ENCODE measurements at places on chromosomes 1 and 21.

- DNase-seq: no peak
These were observed at the start of gene TNNI3K for GRCh38 chr1:74235153-74235552. TSS of gene TNNI3K (plus strand) at chr1:74235387. CDS start at chr1:74235452, 65 bp downstream.

GRCh38 chr1:31637915-31638673 is 6.6 kb downstream of the PEF1 start:
- no peak for DNase-seq

- DNase-seq: no peak
These were observed 249.5 kb upstream of the POU3F1 start for GRCh38 chr1:38296047-38296446.

- DNase-seq: no peak
These were observed 85.9 kb downstream of the ROR1 start for GRCh38 chr1:63859480-63860275.

DNA sequence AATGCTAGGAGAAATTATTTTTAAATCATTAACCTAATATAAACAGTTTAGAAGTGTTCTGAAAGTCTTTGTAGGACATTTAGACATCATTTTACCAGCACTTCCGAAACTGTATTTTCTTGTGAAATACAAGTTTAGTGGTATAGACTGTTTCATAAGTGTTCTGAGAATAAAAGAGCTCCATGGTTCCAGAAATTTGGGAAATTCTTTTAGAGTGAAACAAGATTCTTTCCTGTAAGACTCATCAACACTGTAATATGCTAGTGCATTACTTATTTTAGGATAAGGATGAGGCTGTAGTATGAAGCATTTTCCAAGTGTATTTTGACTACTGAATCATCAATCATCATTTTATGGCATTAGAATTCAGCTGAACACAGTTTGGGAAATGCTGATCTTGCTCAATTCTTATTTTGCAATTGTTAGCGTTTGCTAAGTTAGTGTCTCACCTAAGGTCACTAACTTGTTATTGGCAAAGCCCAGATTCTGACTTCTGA is 73.4 kb downstream of the CEP350 start:
- DNase-seq: no peak

DNA sequence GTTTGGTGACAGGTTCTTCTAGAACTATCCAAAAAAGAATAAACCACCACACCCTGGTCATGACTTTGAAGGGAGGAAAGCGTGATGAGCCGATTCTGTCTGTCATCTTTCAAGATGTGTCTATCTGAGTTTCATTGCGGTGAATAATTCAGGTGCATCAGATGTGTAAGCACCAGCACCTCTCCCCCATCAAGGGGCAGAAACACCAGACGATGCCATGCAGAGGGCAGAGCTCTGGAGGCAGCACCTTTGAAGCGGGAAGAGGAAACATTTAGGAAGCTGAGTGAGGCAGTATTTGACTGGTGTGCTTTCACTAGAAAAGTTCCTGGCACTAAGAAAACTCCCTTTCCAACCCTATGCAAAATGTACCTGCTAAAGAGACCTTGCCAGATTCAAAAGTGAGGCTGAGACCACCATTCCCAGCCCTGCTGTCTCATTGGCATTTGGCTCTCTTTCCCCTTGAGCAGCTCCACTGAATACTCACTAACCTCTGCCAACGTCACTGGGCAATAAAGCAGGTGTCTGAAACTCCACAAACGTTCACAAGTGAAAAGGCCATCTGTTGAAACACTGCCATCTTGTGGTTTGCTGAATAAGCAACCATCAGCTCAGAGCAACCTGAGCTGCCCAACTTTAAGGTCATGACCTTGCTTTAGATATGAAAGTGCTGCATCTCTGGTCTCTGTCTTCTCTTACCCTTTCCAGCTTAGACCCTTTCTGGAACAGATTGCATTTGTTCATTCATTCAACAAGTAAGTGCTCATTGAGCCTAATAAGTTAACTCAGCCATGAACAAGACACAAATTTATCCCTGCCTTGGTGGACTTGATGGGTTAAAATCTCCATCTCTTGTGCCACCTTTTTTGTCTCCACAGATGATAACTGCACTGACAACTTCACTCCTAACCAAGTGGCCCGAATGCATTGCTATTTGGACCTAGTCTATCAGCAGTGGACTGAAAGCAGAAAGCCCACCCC is 228.6 kb downstream of the PAPPA2 start:
- DNase-seq: no peak

- no peak for DNase-seq
These were observed at the start of gene BCAR3 for GRCh38 chr1:93681101-93681988. TSS of gene BCAR3 (minus strand) at chr1:93681837. CDS start at chr1:93674930, 6,907 bp downstream.

DNA sequence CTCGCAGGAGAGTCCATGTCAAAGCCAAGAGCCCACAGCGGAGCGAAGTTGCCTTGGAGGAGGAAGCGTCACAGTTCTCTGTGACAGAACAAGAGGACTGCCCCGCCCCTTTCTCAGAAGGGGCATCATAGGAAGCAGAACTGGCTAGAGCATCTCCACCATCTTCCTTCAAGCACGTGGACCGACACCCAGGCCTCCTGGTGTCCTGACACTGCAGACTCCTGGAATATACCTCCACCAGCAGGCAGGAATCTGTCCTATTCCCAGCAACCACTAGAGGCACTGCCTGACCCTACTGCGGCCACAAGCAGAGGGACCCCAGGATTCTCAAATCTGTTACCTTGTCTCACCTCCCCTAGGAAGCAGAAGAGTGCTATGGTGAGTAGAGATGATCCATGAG is 37.8 kb downstream of the GPA33 start:
- no peak for DNase-seq

- DNase-seq: no peak
These were observed 102.9 kb downstream of the AHCTF1 start for GRCh38 chr1:246828818-246829217.

- DNase-seq: no peak
These were observed 121.4 kb downstream of the CCDC185 start for GRCh38 chr1:223514644-223515043.

DNA sequence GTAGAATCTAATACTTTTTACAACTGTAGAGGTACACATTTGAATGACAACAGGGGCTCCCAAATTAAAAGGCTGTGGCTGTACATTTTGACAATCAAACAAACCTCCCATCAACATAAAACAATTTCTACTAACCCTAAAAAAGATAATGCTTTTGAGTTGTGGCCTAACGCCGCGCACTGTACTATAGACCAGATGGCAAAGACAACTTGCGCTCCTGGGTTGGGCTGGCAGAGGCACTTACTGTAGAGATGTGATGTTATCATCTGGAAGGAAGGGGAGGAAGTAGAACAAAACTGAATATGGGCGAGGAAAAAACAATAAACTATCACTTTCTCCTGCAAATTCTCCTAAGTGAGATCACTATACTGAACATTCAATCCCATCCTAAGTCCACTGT is 26.1 kb downstream of the SPRTN start:
- DNase-seq: no peak

DNA sequence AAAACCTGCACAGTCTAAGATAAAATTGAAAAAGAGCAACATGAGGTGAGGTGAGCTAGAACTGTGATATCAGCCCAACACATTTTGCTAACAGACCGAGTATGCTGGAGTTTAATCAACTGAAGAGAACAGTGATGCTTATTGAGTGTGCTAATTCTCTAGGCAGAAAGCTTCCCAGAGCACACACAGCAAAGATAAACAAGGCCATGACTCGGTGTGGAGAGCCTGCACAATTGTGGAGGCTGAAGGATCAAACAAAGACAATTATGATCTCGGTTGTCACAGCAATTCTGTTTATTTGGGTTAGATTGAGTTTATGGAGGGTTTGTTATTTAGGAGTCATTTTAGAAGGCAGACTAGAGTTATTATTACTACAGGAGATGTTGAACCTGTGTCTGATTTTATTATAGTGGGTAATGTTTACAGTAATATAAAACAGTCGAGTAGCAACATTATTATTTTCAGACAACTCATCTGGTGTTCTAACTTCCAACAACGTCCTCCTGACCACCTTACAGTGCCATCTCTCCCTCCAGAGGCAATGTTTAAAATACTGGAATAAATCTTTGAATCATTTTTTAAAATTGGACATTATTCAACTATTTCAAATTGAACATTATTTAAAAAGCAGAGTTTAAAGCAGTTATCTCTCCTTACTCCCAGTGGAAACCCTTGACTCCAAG is 40.2 kb downstream of the DPT start:
- DNase-seq: no peak

DNA sequence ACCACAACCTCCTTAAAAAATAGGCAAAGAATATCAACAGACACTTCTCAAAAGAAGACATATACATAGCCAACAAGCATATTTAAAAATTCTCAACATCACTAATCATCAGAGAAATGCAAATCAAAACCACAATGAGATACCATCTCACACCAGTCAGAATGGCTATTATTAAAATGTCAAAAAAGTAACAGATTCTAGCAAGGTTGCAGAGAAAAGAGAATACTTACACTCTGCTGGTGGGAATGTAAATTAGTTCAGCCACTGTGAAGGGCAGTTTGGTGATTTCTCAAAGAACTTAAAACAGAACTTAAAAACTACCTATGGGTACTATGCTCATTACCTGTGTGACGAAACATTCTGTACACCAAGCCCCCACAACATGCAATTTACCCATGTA is 20.7 kb downstream of the CD1B start:
- DNase-seq: no peak

GRCh38 chr1:153934746-153935145 is 11.8 kb downstream of the DENND4B start:
- DNase-seq: no peak

DNA sequence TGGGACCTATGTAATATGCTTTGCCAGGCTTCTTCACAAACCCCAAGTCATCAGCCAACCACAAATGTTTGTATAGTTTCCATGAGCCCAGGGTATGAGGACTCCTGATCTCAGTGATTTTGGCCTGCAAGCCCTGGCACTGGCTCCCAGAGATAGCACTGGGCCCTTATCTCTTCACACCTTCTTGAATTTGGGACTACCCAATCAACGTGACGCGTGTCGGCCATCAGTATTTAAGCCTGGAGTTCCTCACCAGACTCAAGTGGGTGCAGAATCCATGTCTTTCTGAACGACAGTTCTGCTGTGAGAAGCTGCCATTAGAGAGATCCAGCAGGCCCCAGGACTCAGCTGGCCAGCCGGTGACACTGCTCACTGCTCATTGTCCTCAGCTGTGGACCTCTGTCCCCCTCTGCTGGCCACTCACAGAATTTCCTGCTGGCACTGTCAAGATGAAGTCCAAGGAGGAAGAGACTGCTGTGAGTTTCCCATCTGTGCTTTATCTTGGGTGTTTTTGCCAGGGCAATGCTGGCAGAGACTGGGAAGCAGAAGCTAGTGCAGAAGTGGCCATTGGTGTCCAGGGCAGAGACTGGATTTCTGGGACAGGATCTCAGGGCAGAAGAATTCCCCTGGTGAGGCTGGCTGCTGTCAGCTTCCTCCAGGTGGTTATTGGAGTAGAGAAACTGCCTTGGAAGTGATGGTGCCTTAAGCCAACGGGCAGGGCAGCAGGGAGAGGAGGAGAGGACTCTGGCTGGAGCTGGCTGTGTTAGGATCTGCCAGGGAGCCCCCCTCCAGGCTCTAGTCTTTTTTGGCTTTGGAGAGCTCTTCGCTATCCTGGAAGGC is 28.4 kb downstream of the TMCC2 start:
- DNase-seq: peak; percentile 63

DNA sequence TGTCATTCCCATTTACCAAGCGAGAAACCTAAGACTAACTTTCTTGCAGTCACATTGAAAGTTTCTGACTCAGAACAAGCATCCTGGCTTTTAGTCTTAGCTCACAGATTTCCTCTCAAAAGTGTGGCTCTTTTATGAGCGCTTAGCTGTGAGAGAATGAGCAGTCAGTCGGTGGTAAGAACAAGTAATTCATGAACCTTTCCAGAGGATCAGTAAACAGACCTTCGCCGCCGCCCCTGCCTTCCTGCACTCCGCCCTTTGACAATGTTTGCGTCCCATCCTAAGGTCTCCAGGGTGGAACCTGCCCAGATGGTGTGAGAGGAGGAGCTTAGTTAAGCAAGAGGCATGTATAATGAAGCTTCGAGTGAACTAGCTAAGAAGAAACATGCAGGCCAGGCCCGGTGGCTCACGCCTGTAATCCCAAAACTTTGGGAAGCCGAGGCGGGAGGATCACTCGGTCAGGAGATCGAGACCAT is 142.4 kb downstream of the GLUL start:
- no peak for DNase-seq

GRCh38 chr1:66349242-66349641 is 184.7 kb upstream of the SGIP1 start:
- DNase-seq: no peak

DNA sequence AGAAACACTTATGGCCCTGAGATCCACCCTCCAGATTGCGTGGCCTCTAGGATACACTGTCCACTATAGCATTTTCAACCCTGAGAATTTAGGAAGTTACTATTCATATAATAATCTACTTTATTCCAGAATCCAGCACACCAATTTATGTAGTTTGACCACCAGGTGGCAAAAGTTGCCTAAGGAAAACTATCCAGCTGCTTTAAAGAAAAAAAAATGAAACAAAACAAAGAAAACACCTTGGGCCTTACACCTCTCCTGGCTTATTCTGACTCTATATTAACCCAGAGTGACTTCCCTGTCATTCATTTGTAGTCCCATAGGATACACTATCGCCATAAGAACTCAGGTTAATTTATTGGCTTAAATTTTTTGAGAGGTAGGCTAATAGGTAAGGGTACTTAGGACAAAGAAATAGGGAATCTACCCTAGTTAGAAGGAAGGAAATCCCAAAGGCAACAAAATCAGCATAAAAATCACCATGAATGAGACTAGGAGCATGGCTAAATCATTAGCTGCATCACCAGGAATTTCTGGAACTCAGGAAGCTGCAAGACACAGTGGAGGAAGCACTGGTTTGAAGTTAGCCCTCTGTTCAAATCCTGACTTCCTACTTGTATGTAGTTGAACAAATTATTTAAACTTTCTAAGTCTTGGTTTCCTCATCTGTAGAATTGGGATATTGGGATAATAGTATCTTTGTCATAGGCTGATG is 107.5 kb downstream of the SPAG17 start:
- DNase-seq: no peak

DNA sequence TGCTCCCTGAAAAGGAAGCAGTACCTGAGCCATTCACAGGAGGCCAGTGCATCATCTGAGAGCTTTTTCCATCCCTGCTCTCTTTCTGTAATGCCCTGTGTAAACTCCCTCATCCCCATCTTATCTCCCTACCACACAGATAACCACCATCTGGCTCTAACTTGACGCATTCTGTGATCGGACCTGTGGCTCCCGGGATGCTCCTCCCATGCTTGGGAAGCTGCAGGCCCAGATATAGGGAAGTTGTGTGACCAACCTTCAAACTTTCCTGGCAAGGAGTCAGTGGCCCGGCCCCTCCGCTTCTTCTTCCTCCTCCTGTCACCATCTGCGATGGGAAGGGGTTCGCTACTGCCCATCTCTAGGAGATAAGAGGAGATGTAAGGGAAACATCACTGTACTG is 21.1 kb downstream of the MKNK1 start:
- no peak for DNase-seq

GRCh38 chr1:64584479-64584878 is 114.5 kb downstream of the CACHD1 start:
- DNase-seq: no peak

GRCh38 chr1:176567190-176567794 is 104.3 kb downstream of the PAPPA2 start:
- DNase-seq: no peak

DNA sequence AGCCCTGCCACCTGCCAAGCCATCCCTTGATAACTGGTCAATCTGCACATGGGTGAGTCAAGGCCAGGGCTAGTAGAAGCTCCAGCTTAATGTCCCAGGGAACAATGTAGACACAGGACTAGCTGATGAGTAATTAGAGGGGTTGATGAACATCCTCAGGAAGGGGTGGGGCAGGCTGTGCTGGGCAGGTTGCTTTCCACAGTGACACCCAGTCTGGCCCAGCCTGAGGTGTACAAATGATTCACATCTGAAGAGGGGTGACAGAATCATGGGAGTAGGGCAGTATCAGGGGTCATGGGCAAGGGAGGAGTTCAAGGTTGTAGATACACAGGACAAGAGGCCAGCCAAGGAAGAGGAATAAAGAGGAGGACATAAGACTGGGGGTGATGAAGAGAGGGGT is 4.3 kb downstream of the LPAR3 start:
- no peak for DNase-seq

All from stimulated activated CD8-positive, alpha-beta memory T cell treated with anti-CD3 and anti-CD28 coated beads, Interleukin-15, amount 100 ng/mL, for 48 hours (primary cell).